ENCODE measurements at places on chromosomes 12 and 14.

DNA sequence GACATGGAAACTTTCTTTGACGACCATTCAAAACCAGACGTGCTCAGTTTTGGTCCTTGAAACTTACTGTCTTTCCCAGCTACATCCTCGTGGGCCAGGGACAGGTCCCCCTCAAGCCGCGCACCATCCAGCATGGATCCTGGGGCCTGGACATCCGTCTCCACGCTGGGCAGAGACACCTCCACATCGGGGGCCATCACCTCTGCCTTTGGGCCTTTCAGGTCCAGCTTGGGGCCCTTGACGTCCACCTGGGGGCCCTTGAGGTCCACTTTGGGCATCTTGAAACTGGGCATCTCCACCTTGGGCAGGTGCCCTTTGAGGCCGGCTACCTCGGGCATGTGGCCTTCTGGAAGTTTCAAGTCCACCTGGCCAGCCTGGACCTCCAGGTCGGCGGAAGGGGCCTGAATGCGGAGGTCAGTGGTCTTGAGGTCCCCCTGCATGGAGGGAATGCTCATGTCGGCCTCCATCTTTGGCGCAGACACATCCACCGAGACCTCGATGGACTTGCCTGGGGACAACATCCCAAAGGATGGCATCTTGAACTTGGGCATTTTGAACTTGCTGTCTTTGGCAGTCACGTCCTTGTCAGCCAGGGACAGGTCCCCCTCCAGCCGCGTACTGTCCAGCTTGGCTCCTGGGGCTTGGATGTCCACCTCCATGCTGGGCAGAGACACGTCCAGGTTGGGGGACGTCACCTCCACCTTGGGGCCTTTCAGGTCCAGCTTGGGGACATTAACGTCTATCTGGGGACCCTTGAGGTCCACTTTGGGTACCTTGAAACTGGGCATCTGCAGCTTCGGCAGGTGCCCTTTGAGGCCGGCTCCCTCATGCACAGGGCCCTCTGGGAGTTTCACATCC lies 17.1 kb downstream of the PLD4 start:
- DNase-seq: no peak

DNA sequence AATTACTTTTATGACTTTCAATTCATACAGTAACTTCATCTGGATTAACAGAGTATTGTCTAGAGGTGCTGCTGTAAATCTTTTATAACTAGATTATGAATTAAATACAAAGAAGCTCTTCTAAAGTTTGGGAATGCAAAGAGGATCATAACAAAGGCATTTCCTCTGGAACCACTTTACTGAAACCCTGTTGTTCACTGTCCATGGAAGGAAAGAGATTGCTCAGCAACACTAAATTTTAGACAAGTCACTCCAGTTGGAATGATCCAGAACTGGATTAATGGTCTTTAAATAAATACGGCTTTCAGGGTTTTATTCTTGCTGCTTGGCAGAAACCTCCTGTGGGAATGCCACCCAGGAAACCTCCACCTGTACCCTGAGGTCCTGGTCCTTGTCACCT lies 250.6 kb downstream of the KSR2 start:
- DNase-seq: no peak

DNA sequence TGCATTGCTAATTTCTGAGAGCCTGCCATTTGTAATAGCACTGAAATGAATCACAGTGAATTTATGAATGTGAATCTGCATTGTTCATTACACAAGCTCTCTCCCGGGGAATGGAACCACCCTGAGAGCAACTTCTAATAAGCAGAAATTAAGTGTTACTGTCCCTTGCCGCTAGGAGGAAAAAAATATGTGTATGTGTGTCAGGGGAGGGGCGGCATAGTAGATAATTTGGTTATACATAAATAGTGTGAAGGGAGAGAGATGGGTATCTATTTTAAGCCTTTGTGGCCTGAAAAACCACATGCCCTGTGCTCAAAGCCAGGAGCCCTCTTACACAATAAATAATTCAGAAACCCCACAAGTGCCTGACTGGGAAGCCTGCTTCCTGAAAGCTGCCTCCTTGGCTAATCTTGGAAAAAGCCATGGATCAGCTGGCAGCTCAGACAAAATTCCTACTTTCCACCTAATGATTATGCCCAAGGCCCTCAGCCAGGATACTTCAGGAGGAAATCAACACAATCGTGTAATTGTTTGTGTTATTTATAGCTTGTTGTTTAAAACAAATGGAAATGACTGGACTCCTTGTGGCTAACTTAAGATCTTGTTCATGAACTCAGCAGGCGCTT lies 366.2 kb upstream of the KITLG start:
- no peak for DNase-seq

DNA sequence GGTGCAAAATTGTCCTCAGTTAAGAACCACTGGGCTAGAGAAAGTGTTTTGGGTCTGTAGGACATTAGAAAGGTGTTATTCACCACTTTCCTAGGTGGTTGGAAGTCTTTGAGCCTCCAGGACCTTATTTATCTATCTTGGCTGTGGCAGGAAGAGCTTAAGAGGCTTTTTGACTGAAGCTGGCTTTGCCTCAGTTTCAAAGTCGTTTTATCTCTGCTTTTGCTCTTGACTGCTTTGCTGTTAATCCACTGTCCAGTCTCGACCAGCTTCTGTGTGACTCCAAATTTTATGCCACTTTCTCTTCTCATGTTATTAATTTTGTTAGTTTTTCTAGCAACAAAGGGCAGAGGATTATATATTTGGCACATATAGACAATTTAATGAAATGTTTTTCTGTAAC lies 60.3 kb downstream of the PPHLN1 start:
- no peak for DNase-seq

DNA sequence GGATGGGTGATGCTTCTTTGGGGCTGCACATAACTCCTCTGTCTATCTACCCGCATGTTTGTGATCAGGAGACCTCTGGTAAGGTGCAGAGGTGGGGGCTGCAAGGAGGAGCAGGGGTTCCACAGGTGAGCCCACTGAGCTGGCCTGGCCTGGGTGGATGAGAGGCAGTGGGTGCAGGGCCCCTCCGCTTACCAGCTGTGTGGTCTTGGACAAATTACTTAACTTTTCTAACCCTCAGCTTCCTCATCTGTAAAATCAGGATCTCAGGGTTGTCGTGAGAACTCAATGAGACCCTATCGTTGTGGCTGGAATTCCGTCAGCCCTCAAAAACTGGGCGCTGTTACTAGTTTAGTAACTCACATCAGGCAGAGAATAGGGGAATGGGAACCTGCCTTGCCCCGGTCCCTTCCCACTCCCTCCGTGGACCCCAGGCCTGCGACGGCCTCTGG lies 7.5 kb downstream of the PTPN6 start:
- DNase-seq: no peak

DNA sequence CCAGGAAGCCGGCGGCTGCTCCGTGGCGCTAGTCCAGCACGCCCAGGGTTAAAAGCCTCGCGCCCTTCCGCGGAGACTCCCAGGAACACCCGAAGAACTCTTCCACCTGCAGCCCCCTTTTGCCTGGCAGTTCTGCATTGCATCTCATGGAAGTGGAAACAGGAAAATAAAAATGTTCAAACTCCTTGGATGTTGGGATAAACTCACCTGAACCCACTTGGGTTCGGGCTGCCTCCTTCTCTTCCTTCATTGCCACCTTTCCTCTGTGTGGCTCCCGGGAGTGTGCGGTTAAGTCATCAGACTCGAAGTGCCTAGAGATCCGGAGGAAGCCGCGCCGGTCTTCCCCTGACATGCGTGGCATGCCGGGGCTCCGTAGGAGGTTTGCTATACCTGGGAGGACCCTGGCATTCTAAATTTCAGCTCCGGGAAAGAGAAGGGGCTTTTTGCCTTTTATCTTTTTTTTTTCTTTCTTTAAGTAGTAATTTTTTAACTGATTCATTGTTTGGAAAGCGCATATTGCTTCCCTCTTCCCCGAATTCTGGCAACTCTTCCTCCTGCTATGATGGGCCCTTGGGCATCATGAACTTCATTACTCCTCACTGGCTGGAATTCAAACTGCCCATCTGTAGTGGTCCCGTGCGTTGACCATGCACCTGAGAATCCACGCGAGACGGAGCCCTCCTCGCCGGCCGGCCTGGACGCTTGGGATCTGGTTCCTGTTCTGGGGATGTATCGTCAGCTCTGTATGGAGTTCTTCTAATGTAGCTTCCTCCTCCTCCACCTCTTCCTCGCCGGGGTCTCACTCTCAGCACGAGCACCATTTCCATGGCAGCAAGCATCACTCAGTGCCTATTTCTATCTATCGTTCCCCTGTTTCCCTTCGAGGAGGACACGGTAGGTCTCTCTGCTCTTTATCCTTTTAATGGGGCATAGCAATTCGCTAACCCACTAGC lies 931.4 kb downstream of the DIO2 start:
- DNase-seq: no peak

DNA sequence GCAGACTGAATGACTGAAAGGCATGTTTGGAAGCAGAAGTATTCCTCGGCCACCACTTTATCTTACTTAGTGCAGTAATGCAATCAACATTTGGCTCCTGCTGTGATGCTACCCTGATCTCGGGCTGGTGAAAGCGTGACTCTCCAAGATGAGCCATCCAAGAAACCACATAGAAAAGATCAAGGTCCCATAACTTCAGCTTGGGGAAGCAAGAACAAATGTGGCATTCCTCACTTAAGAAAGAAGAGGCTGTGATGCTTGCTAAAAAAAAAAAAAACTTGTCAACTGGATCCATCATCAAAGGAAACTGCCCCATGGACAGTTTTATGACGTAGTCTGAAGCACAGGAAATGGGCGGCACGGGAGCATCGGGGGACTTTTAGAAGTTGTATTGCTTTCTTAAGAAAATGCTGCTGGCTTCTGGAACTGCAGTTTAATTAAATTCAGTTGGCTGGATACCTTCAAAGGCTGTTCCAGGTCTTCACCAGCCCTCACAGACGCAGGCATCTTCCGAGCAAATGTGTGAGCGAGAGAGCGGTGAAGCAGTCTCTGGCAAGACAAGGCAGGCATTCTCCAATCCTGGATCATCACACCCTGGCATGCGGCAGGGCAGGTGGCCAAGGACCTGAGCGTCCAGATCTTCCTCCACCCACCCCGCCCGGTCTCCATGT lies 38.2 kb upstream of the MAP1LC3B2 start:
- no peak for DNase-seq

All from caudate nucleus (tissue), 63 donors.